Right ventricle myocardium inferior (tissue), 1 donor: ENCODE measurements at places on chromosomes 4 and X. TPM values are rescaled to one million over a fixed set of nuclear protein-coding genes. Genes with fewer than 3 reads are reported as not detected.

ZCCHC18 gene
- total RNA-seq: 0.22 TPM

DNA sequence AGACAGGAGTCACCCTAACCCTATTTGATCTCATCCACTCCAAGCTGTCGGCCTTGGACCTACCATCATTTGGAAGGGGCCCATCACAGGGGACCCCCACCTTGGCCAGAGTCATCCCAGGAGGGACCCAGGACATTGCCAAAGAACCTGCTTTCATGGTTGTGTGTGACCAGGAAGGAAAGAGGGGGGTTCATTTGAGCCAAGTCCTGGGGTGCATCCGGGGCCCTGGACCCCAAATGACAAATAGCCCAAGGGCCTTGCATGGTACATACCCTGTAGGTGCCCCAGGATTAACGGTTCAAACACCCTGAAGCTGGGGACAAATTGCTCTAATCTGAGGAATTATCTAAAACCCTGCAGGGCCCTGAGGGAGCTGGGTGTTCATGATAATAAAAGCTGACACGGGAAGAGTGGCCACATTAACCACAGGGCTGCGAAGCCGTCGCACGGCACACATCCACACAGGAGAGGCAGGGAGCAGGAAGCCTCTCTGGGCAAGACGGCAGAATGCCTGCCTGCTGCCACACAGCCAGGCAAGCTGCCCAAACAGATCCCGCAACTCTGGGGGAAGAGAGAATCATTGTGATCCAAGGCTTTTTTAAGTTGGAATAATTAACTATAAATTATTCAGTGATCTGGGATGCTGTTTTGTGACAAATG is 28.2 kb upstream of the PPP2R2C start:
- no peak for DNase-seq

CLDN34 gene
- total RNA-seq: not detected

GRCh38 chr4:11773798-11774197 is 345.1 kb upstream of the HS3ST1 start:
- no peak for DNase-seq

CXCL10 gene
- not detected for total RNA-seq

- no peak for DNase-seq
These were observed 70.4 kb upstream of the ANXA3 start for GRCh38 chr4:78481180-78481579.

DNA sequence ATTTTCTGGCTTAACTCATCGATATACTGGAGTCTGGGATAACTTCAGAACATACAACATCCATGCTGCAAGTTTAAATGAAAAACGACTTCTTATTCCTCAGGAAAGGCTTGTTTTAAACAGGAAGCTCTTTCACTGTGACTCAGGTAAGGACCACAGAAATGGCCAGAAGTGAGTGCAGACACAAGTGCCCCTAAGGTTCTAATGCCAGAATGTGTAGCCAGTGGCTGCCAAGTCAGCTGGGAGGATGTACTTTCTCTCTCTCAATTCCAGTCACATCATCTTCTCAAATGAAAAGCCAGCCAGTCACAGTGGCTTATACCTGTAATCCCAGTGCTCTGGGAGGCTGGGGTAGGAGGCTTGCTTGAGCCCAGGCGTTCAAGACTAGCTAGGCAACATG is 144.6 kb downstream of the SH3KBP1 start:
- DNase-seq: no peak

DNA sequence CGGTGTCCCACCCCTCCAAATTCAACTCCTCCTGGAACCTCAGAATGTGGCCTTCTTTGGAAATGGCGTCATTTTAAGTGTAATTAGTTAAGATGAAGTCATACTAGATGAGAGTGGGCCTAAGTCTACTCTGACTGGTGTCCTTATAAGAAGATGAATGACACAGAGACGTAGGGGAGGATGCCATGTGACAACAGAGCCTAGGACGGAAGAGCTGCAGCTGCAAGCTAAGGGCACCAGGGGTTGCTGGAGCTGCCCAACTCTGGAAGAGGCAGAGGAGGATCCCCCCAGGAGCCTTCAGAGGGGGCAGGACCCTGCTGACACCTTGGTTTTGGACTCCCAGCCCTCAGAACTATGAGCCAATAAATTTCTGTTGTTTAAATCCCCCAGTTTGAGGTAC is 115.1 kb downstream of the STK32B start:
- DNase-seq: no peak

GRCh38 chrX:3757510-3758025 is 44.1 kb upstream of the PRKX start:
- no peak for DNase-seq

CFAP97 gene
- total RNA-seq: 11.3 TPM

DNA sequence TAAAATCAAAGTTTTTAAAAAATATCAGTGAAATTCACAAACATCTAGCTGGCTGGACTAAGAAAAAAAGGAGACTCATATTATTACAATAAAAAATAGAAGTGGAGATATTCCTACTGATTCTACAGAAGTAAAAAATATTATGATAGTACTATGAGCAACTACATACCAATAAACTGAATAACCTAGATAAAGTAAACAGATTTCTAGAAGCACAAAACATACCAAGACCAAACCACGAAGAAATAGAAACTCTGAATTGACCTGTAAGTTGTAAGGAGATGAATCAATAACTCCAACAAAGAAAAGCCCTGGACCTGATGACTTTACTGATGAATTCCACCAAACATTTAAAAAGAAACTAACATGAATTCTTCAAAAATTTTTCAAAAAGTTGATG is 867.3 kb downstream of the PCDH18 start:
- DNase-seq: no peak

PASD1 gene
- not detected for total RNA-seq

- DNase-seq: no peak
These were observed 94.4 kb upstream of the LIMCH1 start for GRCh38 chr4:41443340-41444079.

DNA sequence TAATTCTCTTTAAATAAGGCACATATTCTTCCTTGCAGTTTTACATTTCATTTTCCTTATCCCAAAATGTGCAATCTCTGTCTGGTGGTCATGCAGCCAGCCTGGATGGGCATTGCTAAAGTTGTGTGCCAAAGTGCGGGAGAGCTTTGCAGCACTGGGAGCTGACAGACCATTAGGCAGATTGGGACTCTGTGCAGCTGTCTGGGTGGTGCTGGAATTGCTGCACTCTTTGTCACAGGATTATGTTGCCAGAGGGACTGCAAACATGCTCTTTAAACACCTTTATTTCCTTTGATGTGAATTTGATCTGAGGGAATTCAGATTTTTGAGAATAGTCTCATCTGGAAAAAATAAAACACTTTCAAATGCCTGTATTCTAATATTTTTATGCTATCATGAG is 956.2 kb upstream of the DIAPH2 start:
- DNase-seq: no peak

DNA sequence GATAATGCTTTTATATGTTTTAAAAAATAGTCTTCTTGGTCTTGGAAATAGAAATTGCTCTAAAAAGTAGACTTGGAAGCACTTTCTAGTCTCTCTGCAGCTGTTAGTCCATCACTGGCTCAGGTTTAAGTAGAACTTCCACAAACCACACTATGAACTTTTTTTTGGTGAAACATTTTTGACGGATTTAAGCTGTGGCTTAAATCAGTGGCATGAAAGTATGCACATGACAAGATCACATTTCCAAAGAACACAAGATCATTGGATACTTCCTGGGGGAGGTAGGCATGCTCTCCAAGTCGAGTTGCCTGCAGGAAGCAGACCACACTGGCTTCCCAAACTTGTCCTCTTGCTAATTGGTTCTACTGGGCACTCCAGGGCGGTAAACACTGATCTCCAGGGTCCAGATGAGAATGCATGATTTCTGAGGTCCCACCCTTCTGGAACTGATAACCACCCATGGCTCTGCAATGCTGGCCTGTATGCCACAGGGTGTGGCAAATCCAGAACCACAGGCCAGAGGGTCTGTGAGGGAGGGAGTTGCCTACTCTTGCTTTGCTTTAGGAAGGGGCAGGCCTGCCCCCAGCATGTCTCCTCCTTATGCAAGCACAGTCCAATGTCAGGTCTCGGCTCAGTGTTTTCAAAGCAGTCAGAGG is 331.9 kb upstream of the SFRP2 start:
- DNase-seq: no peak

DNA sequence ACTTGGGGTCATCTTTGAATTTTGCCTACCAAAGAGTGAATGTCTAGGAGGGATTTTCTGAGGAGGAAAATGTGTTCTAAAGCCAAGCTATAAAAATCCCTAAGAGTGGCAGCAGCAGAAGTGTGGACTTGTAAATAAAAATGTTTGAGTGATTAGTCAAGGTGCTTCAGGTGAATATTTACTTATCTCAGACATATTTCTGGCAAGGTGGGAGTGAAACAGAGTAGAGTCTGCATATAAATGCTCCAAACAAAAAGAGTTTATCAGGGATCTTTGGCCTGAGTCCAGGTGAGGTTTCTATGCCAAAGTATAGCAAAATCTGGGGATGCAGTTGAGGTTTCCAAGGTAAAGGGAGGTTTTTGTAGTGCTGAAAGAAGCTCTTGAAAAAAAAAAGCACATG is 19.7 kb downstream of the CYSLTR1 start:
- DNase-seq: no peak

- DNase-seq: no peak
These were observed 263.1 kb downstream of the SPRY1 start for GRCh38 chr4:123659730-123660129.

- DNase-seq: no peak
These were observed 91.3 kb downstream of the SRPX start for GRCh38 chrX:38129366-38129765.

DNA sequence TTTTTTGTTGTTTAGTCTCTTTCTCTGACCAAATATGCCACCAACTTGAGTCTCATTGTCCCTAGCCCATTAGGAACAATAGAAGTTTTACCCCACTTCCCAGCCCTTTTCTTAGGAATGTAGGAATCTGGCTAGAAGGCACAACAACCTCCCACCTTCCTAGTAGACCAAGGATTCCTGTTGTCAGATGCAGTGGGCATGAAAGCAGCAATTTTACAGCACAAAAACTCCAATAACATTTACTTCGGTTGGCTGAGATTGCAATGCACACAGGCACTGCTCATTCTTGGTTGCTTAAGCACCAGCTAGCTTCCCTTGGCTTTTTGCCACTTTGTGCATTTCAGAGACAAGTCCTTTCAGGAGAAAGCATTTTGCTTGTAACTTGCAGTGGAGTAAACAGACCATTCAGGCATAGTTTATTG is 312.8 kb downstream of the TENM3 start:
- DNase-seq: no peak

TMPRSS11D gene
- total RNA-seq: not detected

DNA sequence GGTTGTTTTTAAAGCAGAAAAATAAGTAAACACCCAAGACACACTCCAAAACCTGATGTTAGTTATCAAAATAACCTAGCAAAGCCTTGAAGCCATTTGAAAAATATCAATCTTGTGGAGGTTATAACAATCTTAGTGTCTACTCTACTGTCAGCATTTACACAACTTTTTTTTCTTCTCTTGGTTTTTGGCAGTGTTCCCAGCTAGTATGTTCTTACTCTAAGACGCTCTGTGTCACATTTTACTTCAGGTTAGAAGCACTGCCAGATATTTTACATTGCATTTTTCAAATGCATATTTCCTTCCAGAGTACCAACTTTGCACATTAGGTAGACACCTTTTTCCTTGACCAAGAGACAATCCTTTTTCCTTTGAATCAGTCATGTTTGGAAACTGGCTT is 114.0 kb upstream of the INPP4B start:
- no peak for DNase-seq

HTRA3 gene
- 131 TPM for total RNA-seq

DNA sequence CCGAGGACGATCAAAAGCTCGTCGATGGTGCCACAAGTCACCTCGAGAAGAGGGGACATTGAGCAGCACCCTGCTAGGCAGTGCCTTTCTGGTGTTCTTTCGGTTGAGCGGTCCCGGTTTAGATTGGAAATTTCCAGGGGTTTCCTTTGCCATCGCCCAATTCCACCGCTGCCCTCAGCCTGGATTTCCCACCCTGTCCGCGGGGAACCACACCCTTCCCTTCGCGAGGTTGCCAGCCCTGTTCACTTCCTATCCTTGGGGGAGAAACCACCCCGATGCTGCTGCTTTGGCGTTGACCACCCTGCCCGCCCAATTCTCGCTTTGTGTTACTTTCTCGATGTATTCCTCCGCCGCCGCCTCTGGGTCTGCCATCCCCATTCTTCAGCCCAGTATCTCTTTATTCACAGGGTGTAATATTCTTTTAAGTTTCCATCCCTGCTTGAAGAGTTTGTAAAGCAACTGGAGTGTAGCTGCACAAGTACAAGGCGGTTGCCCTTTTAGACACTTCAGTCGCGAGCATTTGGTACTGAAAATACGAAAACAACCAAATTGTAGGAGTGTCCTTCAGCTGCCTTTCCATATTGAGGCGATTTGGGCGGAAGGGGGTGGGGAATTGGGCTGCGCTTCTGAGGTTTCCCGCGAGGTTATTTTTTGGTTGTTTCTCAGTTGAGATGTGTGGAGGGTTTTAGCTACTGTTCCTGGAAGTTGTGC is 1.1 kb downstream of the OGT start:
- DNase-seq: peak; percentile 76

DNA sequence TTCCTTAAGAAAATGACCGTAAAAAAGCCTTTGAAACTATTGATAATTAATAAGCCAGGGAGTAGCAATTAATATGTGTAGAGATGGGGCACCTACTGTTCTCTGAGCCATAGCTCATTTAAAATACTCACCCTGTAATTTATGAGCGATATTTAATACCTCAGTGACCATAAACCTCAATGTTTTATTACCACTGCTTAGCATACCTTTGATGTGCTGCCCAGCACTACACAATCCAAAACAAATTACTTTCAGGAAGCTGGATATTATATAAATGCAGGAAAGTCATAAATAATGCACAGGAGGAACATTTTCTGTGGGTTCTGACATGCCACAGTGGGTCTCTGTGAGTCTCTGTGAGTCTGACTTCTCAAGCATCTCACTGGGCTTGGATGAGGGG is 166.1 kb upstream of the RPL34 start:
- no peak for DNase-seq

DNA sequence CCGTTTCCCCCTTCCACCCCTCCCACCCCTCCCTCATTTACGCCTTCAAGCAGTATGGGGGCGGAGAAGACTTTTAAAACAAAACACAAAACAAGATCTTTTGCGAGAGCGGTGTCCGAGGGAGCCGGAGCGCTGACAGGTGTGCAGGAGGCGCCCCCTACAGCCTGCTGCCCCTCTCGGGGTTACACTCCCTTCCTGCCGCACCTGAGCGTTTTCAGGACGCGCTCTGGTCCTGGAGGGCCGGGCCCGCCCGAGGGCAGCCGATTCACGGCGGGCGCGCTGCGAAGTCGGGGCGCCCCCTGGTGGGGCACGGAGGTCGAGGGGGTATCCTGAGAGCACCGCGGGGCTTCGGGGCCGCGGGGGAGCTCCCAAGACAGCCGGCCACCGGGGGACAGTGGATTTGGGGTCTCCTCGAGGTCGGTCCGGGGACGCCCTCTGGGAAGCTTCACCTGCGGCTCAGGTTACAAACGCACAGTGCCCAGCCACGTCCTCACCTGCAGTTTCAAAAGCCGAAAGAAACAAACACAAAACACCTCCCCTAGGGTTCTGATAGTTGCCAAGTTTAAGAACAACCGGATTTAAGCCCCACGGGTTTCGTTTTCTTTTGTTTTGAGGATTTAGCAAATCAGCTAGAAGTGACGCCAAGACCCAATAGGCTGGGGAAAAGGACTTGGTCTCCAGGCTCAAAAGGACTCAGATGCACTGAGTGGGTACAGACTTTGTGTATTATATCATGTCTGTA is 8.0 kb upstream of the NEUROG2 start:
- peak; percentile 83 for DNase-seq

GLRA3 gene
- not detected for total RNA-seq

GPRASP1 gene
- 4.1 TPM for total RNA-seq
